ENCODE measurements at places on chromosomes 7 and 10.
A peak's percentile ranks its signal among the peaks of the same experiment; 100 is the strongest.

GRCh38 chr10:45439873-45440272 is 65.9 kb downstream of the ALOX5 start:
- DNase-seq: no peak

DNA sequence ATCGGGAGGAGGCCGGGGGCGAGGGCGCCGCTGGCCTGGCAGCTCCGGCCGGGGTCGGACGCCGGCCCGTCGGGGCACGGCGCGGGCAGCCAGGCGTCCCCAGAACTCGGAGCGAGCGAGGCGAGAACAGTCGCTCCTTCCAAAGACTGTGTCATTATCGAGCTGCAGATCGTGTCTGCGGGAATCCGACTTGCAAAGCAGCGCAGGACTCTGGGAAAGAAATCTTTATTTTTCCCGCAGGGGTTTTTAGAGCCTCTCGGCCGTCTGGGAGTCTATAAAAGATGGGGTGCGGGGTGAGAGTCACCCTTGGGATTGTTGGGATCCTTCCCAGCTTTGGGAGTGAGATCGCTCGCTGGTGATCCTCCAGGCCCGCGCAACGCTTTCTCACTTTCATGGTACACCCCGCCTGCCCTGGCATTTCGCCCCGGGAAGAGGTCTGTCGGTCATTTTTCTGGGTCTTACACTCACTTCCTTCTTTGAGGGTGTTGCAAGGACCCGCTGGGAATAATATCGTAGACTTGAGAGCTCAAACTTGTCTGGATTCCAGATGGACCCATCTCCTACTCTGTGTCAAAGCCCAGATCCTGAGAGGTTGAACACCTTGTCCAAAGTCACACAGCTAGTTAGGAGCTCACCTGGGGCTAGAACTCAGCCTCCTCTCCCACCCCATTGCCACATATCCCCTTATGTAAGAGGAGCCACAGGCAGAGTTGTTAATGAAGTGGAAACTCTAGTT is 1.0 kb downstream of the UBTD1 start:
- DNase-seq: peak; percentile 77

DNA sequence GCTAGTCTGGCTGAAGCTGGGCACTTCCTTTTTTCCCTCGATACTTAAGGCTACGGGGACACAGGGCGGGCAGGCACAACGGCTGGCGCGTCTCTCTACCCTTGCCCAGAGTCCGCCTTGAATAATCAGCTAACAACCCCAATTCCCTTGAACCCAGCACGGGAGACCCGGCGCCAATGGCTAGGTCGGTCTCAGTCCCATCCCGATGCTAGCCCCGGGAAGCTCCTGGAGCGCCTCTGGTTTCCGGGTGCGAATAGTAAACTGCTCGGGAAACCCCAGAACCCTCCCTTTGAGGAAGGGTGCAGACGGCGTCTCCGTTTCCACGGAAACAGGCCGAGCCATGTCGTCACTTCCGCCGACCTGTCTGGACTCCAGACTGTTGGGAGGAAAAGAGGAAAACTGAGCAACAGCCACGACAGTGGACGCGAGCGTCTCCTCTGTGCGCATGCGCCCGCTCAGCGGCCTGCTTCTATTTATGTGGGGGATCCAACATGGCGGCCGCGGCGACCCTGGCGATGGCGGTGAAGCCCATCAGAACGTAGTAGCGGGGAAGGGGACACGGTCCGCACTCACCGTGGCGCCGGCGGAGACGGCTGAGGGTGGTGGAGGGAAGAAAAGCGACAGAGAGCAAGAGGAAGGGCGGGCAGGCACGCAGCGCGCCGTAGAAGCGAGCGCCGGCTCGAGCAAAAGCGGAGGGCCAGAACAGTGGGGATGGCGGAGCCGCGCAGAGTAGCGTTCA is at the start of gene UBN2:
Gene UBN2 (plus strand): TSS at position 464 of the 739 bp plus-strand sequence. CDS start 248 bp downstream, at position 712.
- peak; percentile 96 for DNase-seq

DNA sequence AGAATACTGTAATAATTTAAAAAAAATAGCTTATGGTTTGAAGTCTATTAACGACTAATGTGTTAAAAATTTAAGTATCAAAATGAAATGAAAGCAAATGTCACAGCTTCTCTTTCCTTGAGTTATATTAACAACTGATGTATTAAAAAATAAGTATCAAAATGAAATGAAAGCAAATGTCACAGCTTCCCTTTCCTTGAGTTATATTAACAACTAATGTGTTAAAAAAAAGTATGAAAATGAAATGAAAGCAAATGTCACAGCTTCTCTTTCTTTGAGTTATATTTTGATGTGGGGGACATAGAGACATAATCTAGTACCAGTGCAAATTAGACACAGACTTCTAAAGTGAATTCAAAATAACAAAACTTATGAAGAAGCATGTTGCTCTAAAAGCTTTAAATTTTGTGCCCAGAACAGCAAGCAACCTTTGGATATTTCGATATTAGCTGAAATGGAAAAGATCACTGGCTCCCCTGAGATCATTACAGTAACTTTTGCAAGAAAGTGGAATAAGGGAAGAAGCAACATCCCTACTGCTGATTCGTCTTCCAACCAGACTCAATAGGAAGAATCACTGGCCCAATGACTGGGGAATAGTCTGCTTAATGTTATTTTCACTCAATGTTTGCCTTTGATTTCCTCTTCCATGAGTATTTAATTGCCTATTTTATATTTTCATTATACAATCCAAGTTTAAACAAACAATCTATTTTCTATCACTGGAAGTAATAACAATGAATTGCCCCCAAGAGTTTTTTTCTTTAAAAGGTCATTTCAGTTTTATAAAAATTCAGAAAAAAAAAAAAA is 8.0 kb downstream of the SKAP2 start:
- peak; percentile 59 for DNase-seq

DNA sequence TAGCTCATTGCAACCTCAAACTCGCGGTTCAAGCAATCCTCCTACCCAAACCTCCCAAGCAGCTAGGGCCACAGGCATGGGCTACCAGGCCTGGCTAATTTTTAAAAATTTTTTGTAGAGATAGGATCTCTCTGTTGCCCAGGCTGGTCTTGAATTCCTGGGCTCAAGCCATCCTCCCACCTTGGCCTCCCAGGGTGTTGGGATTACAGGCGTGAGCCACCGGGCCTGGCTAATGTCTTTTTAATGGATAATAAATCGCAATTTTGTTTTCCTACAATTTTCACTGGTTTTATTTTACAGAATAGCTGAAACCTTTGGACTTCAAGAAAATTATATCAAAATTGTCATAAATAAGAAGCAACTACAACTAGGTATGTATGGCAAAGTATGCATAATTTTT is 10.9 kb downstream of the NUB1 start:
- no peak for DNase-seq
